ENCODE measurements at places on chromosomes 16 and 17.

- no peak for DNase-seq
These were observed 371.9 kb downstream of the HS3ST3B1 start for GRCh38 chr17:14672830-14673229.

GRCh38 chr16:3951861-3952736 lies 71.6 kb upstream of the CREBBP start:
- no peak for DNase-seq

DNA sequence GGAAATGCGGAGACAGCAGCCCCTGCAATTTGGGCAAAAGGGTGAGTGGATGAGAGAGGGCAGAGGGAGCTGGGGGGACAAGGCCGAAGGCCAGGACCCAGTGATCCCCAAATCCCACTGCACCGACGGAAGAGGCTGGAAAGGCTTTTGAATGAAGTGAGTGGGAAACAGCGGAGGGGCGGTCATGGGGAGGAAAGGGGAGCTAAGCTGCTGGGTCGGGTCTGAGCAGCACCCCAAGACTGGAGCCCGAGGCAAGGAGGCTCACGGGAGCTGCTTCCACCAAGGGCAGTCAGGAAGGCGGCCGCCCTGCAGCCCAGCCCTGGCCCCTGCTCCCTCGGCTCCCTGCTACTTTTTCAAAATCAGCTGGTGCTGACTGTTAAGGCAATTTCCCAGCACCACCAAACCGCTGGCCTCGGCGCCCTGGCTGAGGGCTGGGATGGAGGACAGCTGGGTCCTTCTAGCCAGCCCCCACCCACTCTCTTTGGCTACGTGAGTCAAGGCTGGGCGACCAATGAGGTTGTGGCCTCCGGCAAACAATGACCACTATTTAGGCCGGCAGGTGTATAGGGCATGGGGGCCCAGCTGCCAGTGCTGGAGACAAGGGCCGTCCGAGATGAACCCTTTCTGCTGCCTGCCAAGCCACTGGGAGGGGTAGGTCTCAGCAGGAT lies 507 bp downstream of the SERPINF1 start:
- peak; percentile 68 for DNase-seq

- DNase-seq: peak; percentile 40
These were observed 682.1 kb upstream of the SOX9 start for GRCh38 chr17:71438631-71439146.

DNA sequence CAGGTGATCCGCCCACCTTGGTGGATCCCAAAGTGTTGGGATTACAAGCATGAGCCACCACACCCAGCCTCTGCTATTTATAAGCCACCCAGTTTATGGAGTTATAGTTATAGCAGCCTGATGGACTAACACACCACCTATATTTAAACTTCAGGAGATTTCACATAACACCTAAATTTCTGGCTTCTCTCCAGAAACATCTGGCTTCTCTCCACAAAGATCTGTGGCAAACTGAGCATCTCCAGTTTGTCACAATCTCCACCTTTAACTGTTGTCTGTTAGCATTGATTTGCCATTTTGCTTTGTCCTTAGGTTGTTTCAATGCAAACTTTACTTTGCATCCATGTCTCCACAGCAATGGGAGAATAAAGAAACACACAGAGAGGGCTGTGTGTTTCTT lies 39.6 kb downstream of the GDE1 start:
- no peak for DNase-seq

DNA sequence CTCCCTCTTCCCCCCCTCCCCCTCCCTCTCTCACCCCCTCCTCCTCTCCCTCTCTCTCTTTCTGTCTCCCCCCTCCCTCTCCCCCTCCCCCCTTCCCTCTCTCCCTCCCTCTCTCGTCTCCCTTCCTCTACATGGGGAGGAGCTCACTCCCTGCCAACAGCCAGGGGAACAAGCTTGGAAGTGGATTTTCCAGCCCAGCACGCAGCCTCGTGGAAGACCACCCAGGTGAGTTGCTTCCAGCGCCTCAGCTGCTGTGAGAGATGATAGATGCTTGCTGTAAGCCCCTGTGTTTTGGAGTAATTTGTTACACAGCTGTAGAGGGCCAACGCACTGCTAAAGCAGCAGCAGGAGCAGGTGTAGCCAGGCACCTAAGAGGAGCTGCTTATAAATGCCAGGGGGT lies 20.8 kb downstream of the ACTG1 start:
- no peak for DNase-seq

DNA sequence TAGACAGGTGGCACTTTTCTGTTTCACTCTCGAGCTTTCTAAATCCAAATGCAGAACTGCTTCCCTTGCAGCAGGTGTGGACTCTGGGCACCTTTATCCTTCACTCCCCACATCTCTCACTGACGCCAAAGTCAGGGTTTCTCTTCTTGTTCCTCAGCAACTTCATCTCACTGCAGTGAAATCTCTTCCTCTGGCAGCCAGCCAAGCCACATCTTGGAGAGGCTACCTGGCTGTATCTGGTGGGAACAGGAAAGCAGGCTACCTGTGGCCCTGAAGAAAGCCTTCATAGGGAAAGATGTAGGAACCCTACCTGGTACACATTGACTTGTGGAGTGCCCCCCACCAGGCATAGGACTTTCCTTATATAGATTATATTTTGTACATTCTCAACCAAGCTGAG lies 159.1 kb downstream of the UTP18 start:
- no peak for DNase-seq

- DNase-seq: no peak
These were observed 450.3 kb upstream of the PSMD7 start for GRCh38 chr16:73846356-73846755.

DNA sequence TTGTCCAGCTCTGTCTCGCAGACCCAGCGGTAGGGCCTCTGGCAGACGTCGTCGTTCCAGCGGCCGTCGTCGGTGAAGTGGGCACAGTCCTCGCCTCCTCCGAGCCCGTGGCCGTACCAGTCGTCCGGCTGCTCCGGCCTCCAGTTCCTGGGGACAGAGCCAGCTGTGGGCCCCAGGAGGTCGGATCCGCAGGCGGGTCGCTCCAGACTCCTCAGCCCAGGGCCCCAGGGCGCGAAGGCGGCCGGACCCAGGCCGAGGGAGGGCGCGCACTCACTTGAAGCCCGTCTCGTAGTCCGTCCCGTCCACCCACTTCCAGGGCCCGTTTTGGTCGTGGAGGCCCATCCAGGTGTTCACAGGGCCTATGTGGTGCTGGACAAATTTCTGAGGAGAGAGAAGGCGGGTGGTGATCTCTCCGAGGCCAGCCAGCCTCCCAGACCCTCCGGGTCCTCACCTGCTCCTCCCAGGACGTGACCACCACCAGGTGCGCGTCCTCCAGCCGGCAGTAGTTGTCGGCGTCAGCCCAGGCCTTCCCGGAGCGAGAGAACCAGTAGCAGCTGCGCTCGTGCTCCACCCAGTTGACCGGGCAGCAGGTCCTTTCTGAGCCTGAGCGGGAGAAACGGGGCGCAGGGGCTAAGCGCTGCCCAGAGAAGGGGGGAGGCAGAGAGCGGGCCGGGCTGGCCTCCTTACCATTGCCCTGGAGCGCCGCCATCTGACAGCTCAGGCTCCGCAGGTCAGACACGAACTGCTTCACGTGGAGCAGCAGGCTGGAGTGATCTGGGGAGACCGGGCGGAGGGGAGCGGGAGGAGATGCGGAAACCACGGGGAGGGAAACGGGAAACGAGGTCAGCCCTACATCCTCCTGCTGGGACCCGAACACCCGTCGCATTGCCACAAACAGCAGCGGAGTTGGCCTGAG lies 5.2 kb downstream of the ASGR1 start:
- peak; percentile 77 for DNase-seq

- DNase-seq: peak; percentile 74
These were observed 4.7 kb upstream of the FSCN2 start for GRCh38 chr17:81523402-81524038.

GRCh38 chr17:72772331-72772821 lies 320.1 kb downstream of the SLC39A11 start:
- no peak for DNase-seq

GRCh38 chr16:30947859-30948666 lies 805 bp upstream of the ORAI3 start:
- DNase-seq: peak; percentile 97

GRCh38 chr17:337453-337852 lies 15.2 kb downstream of the RPH3AL start:
- no peak for DNase-seq

- no peak for DNase-seq
These were observed 37.7 kb upstream of the MYH10 start for GRCh38 chr17:8668176-8668740.

GRCh38 chr17:320139-320538 lies 32.5 kb downstream of the RPH3AL start:
- peak; percentile 13 for DNase-seq

- peak; percentile 50 for DNase-seq
These were observed 524 bp downstream of the IQCK start for GRCh38 chr16:19718624-19718965.

DNA sequence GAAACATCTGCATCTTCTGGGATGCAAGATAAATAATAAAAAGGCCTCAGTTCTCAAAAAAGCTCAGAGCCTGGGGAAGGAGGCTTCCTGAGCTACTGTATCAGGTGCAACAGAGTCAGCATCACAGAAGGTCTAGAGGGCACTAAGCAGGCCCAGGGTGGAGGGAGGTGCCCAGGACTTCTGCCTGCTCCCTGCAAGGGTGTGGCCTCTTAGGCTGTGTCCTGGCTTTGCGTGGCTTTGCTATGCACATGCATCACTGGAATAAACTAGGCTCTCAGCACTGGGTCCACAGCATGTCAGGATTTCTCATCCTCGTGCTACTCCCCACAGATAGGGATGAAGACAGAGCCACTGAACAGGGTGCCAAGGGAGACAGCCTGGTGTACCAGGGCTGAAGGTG lies 25.5 kb downstream of the CDK5R1 start:
- no peak for DNase-seq

DNA sequence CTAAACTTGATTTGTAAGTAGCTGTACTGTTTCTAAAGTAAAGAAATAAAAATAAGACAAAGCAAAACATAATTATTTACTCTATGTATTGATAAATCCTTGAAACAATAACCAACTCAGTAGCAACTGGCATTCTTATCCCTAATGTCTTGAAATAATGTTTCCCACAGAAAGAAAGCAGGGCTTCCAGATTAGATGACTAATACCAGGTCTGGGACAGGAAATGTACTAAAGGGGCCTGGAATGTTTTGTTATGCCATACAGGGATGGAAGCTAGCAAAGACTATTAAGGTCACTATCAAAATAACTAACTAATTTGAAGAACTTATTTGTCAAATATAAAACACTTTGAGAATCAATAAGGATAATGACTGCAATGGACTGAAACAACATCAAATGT lies 82.1 kb downstream of the CFDP1 start:
- no peak for DNase-seq

GRCh38 chr17:49894761-49895160 lies 46.9 kb upstream of the TAC4 start:
- no peak for DNase-seq

- DNase-seq: no peak
These were observed 62.9 kb upstream of the CPHXL start for GRCh38 chr16:75789237-75789636.

- DNase-seq: no peak
These were observed 464.1 kb upstream of the SALL1 start for GRCh38 chr16:51615141-51615540.

DNA sequence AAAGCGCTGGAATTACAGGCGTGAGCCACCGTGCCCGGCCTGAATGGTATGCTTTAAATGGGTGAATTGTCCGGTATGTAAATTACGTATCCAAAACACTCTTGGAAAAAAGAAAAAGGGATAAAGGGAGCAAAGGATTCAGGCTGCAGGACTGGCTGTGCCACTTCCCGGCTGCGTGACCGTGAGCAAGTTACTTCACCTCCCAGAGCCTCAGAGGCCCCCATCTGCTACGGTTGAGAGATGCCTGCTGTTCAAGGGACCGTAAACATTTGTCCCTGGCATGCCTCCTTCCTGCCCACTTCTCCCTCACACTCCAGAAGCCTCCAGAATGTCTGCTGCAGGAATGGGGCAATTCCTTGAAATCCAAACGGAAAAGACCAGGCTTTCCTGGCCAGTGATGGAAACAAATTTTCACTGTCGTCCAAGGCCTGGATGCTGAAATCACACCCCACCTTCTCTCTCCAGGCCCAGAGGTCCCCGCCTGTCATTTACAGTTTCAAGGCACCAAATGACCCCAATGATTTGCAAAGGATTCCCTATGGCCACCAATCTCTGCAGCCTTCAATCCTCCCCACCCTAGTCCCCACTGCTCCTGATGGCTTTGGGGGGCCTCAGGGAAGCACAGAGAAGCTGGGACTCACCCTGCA lies 22.9 kb upstream of the LITAF start:
- no peak for DNase-seq

DNA sequence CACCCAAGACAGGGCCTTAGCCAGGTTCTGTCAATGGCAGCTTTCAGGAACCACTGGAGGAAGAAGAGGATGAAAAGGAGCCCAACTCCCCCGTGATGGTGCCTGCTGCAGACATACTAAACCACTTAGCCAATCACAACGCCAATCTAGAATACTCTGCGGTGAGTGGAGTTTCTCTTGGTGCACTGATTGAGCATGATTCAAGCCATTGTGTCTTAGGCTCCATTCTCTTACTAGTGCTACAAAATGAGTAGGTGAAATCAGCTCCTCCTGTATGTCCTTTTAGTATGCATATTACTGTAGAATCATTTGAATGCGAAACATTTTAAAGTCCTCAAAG lies 1.4 kb downstream of the SETD6 start:
- DNase-seq: no peak

DNA sequence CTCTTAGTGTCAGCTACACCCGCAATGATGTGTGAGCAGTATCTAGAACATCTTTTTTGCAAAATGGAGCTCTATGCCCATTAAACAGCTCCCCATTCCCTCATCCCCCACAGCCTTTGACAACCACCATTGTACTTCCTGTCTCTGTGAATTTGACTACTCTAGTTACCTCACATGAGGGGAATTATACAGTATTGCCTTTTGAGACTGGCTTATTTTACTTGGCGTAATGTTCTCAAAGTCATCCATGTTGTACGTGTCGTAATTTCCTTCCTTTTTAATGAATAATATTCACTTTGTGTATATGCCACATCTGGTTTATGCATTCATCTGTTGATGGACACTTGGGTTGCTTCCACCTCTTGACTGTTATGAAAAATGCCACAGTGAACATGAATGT lies 23.2 kb upstream of the CCL22 start:
- no peak for DNase-seq

DNA sequence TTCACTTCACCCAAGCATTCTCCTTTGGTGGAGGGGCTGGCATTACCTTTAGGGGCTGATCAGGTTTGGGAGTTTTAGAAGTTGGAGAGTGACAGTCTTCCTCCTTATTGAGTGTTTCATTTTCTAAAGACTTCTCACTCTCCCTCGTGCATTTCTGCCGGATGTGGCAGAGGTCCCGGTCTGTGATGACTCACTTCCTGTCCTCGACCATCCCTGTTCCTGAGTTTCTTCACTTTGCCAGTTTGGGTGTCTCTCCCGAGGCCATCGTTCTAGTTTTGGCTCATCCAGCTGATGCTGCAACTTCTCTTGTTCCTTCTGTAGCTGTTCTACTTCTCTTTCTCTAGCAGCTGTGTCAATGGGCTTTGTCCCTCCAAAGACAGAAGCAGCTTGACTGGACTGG lies 104.3 kb downstream of the PHKB start:
- DNase-seq: no peak

GRCh38 chr17:37708008-37708615 lies 36.7 kb downstream of the HNF1B start:
- no peak for DNase-seq

Data from left hindlimb (tissue), 1 donor.